ENCODE measurements at places on chromosomes 11 and 22.

- no peak for DNase-seq
These were observed 9.6 kb downstream of the PARVB start for GRCh38 chr22:44033694-44034093.

DNA sequence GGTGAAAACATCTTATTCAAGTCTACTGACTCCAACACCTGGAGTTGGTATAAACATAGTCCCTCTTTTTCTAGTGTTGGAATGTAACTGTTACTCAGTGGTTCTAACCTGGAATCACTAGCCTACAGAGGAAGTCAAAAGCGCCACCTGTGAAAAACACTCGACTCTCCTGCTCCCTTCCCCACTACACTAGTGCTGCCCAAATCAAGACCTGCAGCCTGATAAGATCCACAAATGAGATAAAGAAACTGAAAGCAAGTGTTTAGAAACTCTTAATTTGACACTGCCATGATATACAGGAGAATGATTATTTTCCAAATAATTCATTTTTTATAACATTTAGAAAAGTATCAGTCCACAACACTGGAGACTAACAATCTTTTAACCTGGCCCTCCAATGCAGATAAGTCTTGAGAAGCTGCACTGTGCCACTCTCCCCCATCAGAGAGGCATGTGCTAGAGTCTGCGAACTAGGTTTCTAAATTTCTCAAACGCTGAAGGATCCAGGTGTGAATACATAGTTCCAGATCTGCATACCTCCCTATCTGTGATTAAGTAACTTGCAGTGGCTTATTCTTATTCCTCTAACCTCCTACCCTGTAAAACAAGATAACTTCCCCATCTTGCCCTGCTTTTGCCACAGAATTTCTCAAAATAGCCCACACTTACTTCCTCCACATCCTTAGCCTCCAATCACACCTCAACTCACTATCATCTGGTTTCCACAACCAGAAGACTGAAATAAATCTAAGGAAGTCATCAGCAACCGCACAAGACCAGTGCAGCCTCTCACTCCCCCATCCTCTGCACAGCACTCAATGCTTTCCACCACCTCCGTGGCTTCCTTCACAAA lies 88.1 kb downstream of the RRAS2 start:
- DNase-seq = no peak

DNA sequence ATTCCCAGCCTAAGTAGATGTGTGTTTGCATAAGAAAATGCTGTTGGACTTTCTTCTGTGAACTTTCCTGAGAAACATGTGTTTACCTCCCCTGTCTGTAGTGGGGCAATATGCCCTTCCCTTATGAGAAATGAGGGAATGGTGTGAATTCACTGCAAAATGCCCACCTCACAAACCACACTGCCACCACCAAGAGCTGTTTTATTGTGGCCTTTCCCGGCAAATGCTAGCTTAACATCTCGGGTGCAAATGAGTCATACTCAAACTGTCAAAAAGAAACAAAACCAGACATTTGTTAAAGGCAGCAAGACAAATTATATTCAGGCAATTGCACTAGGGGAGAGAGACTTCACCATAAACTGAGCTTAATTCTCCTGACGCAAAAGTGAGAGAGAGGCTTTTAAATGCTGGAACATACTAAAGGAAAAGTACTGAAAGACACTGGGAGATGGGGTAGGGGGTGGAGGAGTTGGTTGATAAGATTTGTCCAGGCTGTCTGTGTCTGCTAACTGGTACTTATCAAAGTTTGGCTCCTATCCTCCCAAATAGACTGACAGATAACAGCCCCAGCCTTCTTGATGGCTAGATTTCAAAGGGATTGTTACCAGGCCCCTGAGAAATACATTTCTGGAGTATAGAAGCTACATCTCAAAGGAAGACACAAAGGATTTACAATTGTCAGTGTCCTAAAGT lies 70.9 kb upstream of the OR5AK2 start:
- no peak for DNase-seq

- DNase-seq = no peak
These were observed 15.8 kb downstream of the TBRG1 start for GRCh38 chr11:124638500-124638899.

DNA sequence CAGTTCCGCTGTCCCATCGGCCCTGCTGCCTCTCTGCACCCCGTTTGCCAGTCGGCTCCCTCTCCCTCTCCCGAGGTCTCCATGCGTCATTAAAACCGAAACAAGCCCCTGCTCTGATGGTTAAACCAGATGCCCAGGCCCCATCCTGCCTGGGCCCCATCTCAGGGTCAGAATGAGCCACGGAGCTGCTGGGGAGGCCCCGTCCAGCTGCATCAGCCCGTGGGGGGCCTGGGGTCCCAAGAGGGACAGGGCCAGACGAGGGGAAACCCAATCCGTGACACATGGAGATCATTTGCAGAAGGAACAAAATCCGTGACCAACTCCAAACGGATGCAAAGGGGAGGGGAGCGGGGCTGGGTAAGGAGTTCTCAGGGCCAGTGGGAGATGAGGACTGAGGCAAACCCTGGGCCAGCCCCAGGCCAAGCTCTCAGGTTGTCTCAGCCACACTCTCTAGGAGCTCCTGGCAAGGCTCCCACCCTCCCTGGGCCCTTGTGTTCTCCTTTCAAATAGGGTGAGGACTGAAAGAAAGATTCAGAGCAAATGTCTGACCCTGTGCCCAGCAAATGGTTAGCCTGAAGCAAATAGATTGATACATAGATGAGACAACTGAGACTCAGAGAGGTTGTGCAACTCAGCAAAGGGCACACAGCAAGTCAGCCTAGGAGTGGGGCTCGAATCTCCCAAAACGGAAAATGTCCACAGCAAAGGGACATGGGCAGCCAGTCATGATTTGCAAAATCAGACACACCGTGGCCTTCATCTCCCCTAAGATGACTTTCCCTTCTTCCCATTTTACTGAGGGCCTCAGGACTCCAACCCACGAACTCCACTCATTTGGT lies 162.1 kb downstream of the MN1 start:
- no peak for DNase-seq

GRCh38 chr11:131404010-131404409 lies 33.6 kb downstream of the NTM start:
- DNase-seq = no peak

DNA sequence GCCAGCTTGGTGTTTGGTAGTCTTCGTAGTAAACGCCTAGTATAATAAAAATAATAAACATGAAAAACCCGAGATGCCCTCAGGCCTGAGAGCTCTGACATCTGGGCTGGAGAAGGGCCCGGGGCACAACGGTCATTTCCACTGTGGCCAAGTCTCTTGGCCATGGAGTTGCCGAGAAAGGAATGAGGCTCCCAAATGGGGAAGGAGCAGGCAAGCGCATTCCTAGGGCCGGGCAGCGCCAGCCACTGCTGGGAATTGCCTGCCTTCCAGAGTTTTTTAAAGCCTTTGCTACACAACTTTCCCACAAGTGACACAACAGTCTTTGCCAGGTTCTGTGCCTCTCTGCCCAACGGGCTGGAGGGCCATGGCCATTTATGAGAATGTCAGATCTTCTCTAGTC lies 103.4 kb downstream of the NAV2 start:
- DNase-seq = no peak

- DNase-seq = no peak
These were observed 522 bp upstream of the SEPTIN5 start for GRCh38 chr22:19713650-19714311.

- no peak for DNase-seq
These were observed 23.0 kb downstream of the ZFTA start for GRCh38 chr11:63745304-63746170.

DNA sequence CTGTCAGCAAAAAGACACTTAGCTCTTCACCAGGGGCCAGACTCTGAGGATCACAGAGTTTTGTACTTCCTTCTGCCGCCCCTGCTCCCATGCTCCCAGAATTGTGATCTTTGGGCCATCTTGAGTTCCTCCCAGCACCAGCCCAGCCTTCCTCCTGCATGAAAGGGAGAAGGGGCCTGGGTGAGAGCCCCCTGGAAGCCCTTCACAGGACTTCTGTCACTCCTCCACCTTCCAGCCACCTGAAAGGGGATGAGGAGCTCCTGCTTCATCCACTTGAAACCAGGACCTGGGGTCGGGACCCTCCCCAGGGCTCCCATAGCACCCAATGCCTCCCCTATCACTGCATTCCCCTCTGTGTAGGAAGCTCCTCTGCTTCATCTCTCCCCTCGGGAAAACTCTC lies 174.2 kb downstream of the BUD13 start:
- DNase-seq = no peak

- no peak for DNase-seq
These were observed 103.2 kb downstream of the ETS1 start for GRCh38 chr11:128484172-128484571.

DNA sequence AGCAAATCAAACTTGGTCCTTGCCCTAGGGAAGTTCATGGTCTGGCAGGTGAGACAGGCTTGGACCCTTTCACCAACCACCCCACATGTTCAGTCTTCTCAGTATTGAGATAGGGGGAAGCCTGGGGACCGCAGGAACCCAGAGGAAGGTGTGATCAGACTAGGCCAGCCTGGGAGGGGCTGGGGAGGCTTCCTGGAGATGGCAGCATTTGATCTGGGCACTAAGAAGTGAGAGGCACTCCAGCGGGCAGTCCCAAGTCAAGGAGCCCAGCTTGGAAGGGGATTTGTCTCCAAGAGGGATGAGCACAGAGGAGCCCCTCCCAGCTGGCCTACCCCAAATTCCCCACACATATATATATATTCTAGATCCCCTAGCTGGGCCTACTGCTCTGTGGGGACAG lies 5.4 kb downstream of the LRRC32 start:
- DNase-seq = no peak

GRCh38 chr11:4626207-4627099 lies 10.8 kb upstream of the OR51D1 start:
- no peak for DNase-seq

GRCh38 chr11:121800731-121801393 lies 315.2 kb downstream of the BLID start:
- DNase-seq = no peak

GRCh38 chr22:48886604-48887393 lies 940.9 kb downstream of the BRD1 start:
- no peak for DNase-seq

DNA sequence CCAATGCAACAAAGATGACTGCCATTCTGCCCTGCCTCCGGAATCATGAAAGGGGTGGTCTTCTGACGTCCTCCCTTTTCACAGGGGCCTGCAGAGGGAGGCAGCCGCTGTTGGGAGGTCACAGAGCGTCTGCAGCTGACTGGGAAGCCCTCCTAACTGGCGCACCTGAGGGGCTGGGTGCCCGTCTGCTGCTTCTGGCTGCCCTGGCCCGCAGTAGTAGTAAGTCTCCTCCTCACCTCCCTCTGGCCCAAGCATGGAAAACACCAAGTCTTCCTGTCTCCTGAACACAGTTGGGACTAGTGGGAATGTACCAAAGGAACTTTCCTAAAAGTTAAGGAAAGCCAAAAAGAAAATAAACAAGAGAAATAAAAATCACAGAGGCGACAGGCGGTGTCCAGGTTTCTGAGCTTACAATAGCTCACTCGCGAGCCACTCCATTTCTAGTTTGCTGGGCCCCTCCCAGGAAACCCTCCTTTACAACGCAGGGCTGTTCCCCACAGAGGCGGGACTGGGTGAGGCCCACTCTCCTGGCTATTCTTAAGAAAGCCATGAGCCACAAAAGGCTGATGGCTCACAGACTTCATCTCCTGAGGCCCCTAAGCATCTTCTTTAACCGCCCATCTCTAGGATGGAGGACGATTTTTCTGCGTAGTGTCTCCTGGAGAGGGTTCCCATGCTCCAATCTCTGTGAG lies 37.0 kb upstream of the CECR2 start:
- no peak for DNase-seq

- no peak for DNase-seq
These were observed 13.0 kb upstream of the RRAS2 start for GRCh38 chr11:14372011-14372410.

- no peak for DNase-seq
These were observed 72.8 kb upstream of the CCND1 start for GRCh38 chr11:69567951-69568808.

GRCh38 chr22:46076651-46077339 lies 73.5 kb upstream of the PPARA start:
- no peak for DNase-seq

- no peak for DNase-seq
These were observed 721.4 kb downstream of the FAM181B start for GRCh38 chr11:82012276-82012675.

DNA sequence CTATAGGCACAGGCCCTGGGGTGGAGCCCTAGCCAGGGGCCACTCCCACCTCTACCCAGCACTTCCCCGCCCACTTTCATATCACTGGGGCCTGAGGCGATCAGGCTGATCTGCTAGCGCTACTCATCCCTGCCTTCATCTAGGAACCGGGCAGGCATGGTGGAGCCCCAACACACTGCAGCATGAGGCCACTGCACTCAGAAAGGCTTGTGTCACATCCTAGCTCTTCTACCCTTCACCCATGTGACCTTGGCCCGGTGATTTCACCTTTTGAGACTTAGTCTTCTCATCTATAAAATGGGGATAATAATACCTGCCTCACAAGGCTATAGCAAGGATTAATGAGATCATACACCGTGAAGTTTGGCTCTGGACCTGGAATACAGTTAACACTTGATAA lies 18.1 kb upstream of the GDPD5 start:
- DNase-seq = no peak

DNA sequence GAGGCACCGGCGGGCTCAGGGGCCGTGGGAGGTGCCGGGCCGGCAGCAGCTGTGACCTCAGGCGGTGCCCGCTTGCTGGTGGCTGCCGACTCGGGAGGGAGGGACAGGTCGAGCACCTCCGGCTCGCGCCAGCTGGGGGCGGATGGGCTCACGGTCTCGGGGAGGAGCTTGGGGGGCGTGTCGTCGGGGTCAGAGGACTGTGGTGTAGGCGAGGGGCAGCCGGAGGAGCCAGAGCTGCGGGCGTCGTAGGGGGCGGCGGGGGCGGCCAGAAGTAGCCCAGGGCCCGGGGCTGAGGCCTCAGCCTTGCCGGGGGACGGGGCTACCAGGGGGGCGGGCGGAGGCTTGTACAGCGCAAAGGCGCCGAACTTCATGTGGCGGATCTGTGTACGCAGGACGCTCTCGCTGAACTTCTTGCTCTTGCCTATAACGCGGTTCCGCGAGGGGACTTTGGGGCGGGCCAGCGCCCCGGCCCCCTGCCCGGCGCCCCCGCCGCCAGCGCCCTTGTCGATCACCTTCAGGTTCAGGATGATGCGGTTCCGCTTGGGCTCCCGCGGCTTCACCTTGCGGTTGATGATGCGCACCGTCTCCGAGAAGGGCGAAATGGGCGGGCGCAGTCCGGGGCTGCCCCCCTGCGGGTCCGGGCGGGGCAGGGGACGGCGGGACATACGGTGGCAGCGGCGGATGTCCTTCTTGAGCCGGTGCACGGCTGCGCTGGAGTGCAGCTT lies 5.5 kb downstream of the CBX6 start:
- no peak for DNase-seq

GRCh38 chr22:45332001-45332400 lies 22.3 kb downstream of the FAM118A start:
- DNase-seq = no peak

DNA sequence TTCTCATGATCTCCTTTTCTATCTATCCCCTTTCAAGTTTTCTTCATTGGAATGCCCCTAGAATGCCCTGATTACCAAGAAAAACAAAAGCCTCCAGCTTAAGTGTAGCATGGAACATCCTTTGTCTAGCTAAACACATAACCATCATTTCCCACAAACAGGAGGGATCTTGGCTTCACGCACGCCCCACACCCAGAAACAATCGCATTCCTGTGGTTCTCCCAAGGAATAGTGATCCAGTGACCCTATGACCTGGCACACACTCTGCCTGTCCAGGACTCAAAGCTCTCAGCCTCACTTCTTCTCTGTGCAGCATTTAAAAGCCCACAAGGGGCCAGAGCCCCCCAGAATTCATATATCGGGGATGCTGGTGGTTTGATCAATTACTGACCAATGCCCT lies 9.3 kb upstream of the POU2AF1 start:
- DNase-seq = no peak
